ENCODE measurements at places on chromosomes 6 and 20.
A peak's percentile ranks its signal among the peaks of the same experiment; 100 is the strongest.

GRCh38 chr6:111837641-111838500, 35.4 kb downstream of the FYN start:
- peak; percentile 72 for DNase-seq

GRCh38 chr6:159103396-159104162, 58.8 kb upstream of the TAGAP start:
- no peak for DNase-seq

GRCh38 chr6:81747327-81747726, 5.2 kb downstream of the TENT5A start:
- no peak for DNase-seq

DNA sequence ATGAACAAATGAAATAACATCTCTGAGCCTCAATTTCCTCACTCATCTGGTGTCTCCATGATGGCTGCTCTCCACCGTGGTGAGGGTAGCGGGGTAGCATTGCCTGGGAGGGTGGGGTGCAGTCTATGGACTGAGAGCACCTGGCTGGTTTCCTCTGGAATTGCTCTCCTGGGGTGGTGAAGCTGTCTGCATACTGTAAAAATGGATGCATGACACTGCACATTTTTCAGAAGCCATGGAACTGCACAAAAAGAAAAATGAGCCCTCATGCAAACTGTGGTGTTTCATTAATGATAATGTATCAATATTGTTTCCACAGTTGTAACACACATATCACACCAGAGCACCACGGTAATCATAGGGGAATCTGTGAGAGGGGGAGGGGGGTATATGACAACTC, 12.1 kb upstream of the ITPR3 start:
- no peak for DNase-seq

DNA sequence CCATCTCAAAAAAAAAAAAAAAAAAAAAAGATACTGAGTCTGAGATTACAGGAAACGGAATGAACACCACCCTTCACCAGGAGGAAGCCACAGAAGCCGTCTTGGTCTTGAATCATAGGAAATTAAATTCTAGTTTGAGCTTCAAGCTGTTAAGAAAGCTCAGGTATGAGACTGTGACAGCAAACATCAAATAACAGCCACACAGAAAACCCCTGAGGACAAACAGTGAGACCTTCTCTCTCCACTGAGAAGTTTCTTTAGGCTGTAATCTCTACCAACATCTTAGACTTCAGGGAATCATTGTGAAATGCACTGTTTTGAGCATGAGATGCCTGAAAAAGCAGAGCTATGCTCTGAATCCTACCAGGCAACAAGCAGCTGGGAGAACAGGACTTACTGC, 30.8 kb downstream of the PDE10A start:
- DNase-seq = no peak

DNA sequence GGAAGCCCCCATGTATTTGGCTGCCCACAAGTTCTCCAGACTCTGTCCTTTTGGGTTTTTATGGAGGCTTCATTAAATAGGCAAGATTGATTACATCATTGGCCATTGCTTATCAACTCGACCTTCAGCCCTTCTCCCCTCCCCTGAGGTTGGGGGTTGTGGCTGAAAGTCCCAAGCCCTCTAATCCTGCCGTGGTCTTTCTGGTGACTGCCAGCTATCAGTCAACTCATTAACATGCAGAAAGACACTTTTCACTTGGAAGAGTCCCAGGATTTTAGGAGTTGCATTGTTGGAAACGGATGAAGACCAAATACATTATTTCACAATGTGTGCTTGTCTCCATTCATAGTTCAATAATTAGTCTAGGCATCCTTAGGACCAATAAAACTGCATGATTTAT, 9.5 kb downstream of the CDC5L start:
- no peak for DNase-seq

DNA sequence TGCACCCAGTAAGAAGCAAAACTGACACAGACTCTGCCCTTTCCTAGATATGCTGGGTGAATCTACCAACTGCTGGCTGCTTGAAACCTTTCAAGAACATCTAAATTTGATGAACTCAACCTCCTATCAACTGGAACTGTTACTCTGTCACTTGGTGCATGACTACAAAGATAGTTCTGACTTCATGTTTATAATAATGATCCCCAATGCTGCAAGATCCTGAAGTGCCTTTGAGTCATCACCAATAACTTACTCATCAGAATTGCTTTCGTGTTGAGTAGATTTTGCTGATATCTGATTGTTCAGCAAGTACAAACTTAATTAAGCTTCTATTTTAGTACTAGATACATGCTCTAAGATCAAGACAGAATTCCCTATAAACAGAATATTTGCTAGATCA, 100.2 kb upstream of the ARMC2 start:
- no peak for DNase-seq

DNA sequence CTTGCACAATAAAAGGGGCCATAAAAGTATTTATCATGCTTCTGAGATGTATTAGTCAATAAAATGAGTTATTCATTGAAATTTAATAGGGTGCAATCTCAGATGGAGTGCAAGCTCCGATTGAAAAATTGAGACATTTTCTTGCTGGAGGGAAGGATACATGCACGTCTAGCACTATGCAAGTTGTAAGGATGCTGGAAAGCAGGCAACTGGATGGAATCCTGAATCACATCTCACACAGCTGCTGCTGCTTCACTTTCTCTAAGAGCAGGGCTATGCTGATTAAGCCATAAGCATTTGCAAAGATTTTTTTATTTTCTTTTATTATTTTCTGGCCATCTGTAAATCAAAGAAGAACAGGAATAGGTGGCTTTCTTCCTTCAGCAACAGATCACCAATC, 308.8 kb upstream of the EPHA7 start:
- DNase-seq = no peak

- DNase-seq = peak; percentile 68
Measured at GRCh38 chr20:4014031-4014474, 1.3 kb downstream of the RNF24 start.

GRCh38 chr6:89084542-89084941, 4.0 kb downstream of the PNRC1 start:
- no peak for DNase-seq

GRCh38 chr20:51712501-51713212, 55.5 kb downstream of the ATP9A start:
- DNase-seq = no peak

DNA sequence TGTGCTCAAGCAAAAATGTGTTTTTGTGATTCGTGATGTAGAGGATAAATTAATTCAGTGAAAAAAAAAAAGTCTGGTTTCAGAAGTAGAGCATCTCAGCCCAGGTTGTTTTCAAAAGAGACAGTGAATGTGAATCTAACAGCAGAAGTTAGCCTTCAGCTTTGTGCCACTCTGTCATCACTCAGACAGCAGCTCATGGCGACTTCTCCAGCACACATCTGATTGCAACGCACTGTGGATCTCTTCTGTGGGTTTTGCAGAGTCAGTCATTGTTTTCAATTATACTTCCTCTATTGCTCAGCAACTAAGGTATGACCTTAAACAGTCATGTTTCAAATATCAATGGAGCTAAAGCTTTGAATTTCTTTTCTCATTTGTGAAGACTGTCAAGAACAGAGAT, 335.5 kb upstream of the POU3F2 start:
- no peak for DNase-seq

DNA sequence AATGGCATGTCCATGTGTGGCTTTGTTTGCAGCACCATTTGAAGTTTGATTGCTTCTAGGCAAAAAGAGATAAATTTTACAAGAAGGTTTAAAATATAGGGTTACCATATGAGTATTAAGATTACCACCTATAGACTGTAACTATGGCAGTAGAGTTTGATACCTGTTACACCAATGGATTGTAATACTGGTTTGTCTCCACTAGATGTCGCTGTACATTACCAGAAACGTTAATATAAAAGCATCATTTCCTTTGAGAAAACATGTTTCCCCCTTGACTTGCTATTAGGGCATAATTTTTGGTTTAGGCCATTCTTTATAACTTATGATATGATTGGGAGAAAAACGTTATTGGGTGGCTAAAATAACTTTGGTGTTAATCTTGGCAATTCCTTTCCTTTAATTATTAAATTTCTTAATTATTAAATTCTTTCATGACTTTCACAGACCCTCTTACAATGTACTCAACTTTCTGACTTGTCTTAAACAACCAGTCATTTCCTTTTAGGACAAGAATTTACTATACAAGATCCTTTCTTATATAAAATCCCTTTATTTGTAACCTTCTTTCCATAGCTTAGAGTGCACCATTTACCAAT, 42.8 kb downstream of the HLA-DPB1 start:
- no peak for DNase-seq

GRCh38 chr6:135875446-135875845, 23.9 kb downstream of the PDE7B start:
- DNase-seq = no peak

GRCh38 chr6:164346631-164347030, 932.1 kb downstream of the QKI start:
- DNase-seq = no peak

DNA sequence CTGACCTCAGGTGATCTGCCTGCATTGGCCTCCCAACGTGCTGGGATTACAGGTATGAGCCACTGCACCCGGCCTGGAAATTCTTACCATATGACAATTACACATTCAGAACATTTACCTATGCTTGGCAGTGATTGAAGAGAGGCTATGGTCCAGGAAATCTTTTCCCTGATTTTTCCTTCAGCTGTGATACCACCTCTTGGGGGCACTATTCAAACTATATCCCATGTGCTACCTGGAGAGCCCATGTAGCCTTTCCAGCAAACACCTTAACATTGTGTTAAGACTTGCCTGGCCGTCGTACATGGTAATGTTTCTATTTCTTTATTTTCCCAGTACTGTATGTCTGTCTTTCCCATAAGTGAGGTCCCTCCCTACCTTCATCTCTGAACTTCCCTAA, 61.7 kb upstream of the C20orf144 start:
- no peak for DNase-seq

GRCh38 chr6:33756211-33756954, 9.7 kb upstream of the IP6K3 start:
- no peak for DNase-seq

- no peak for DNase-seq
Measured at GRCh38 chr6:167705211-167705750, 121.4 kb upstream of the AFDN start.

GRCh38 chr6:22896696-22897095, 327.3 kb downstream of the HDGFL1 start:
- no peak for DNase-seq

- no peak for DNase-seq
Measured at GRCh38 chr20:9031991-9032390, 36.9 kb upstream of the PLCB4 start.

DNA sequence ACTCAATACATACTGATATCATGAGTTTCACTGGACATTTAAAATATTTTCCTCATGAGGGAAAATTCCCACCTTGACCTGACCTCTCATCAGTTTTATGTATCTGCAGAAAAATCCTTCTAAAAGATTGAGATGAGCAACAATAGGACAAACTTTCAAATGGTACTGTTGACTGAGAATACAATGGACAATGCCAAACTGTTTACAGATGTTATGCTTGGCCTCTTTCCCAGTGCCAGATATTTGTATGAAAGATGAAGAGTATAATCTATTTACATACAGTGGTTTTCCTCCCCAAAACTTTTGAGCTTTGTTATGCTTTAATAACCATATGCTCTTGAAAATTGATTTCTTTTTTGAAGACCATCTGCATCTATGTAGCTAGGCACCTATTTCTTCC, 245.1 kb upstream of the RSPO3 start:
- DNase-seq = no peak

- no peak for DNase-seq
Measured at GRCh38 chr6:15495375-15495901, 167.4 kb downstream of the DTNBP1 start.

DNA sequence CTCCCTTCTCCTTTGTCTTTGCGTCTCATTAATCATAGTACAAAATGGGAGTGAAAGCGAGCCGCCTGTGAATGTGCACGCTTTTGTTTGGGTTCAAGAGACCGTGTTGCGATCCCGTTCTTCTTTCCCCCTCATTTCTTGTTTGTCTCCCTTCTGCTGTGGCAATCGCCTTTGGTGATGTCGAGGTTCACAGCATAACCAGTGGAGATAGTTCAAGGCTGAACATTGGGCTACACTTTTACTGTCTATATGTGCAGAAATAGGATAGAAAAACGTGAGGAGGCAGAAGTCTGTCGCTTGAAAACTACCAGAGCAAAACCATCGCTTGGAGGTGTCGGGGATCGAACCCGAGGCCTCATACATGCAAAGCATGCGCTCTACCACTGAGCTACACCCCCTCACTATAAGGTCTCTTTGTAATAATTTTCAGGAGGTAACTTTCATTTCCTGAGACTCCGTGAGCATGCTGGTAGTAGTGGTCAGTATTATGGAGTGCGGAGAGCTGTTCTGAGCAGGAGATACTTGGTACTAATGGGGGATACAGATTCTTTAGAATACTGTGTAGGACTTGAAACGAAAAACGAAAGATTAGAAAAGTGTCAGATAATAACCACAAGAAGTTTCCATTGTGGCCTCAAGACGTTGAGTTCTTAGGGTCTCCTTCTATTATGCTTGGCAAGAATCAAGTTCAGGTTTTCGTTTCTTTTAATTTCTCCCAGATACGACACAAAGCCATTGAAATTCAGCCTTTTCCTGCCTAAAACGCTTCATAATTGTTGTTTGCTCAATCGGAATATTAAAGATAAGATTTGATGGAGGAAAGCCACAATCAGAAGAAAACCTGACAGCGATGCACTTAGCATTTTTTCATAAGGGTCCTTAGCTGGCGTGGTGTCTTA, 106.6 kb downstream of the TRIM27 start:
- DNase-seq = no peak

DNA sequence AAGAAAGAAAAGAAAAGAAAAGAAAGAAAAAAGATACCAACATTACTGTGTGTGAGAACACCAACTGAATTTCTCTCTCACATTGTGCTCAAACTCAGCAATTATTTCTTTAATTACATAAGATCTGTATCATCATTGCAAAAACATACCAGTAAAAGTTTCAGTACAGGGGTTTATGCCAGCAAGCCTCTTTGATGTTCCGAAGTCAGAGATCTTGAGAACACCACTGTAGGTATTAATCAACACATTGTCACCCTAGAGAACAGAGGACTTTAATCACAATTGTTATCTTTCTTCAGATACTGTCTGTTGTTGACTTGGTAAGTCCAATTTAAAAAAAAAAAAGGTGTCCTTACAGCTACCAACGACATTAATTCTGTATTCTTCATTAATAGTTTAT, 60.9 kb upstream of the MAP7 start:
- DNase-seq = no peak

DNA sequence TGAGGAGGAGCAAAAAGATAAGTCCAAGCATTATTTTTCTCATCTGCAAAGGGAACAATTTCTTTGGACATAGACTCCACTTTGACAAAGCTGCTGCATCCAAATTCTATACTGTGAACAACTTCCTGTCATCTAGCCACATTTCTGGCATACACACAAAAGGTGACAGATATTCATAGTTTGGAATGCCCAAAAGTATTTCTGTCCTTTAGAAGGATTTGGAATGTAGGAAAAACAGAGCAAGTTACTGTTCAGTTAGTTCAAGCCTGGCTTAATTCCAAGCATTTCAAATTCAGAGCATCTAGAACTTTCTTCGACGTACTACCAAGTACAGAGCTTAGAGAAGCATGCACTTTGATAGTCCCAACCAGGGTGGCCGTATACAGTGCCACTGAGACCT, 134.0 kb downstream of the PDE7B start:
- no peak for DNase-seq
